GM04504 (cell line): ENCODE measurements at places on chromosomes 13 and 19.

DNA sequence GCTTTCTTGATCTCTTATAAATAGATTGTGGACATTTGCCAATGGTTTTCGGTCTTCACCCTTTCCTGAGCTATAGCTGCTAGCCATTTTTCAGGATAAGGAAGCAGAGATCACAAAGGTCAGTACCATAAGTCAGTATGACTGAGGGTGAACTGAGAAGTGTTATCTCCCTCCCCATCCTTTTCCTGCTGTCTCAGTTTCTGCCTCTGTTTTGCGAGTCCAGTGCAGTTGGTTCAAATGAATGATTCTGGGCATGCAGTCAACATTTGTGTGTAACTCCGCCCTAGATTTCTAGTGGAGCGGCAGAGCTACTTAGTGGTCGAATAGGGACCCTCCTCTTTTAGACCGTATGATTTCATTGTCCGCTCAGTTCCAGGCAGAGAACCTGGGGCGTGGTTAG lies 460.8 kb upstream of the ARGLU1 start:
- DNase-seq: no peak

DNA sequence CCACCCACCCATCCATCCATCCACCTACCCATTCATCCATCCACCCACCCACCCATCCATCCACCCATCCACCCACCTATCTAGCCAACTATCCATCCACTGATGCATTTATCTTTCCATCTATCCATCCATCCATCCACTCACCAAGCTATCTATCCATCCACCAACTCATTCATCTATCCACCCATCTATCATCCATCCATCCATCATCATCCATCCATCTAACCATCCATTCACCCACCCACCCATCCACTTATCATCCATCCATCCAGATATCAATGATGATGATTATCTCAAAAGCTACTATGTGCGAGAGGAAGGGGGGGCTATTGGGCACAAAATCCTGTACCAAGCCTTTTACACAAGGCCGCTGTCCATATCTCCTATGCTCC lies 5.5 kb downstream of the YIF1B start:
- no peak for DNase-seq

DNA sequence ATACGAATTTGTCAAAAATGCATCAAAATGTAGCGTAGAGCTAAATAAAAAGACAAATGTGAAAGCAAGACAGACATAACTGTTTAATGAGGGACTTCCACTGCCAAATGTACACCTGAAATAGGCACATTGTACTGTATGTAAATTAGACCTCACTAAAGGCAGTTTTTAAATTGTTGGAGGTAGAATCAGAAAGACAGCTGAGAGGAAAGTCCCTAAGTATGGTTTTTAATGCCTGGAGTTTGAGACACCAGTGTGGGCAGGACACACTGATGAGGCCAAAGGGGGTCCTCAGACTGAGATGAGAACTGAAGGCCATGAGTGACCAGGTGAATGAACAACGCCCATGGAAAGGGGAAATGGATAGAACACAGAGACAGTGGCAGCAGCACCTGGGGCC lies 22.9 kb downstream of the MED26 start:
- no peak for DNase-seq

GRCh38 chr13:62525652-62526051 lies 1110.0 kb upstream of the PCDH20 start:
- no peak for DNase-seq

- no peak for DNase-seq
Measured at GRCh38 chr13:30971575-30971974, 39.1 kb downstream of the TEX26 start.

DNA sequence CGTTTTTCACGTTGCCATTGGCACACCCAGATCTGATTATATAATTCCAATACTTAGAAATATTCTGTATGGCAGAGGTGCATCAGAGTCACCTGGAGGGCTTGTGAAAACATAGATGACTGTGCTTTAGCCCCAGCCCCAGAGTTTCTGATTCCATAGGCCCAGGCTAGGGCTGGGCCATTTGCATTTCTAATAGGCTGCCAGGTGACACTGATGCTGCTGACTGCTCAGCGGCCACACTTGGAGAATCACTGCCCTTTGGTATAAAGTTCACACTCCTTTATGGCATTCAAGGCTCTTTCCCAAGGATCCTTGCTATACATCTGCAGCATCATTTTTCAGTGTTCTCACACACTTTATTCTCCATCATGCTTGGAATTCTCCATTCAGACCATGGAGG lies 137.1 kb downstream of the AKAP11 start:
- no peak for DNase-seq

- no peak for DNase-seq
Measured at GRCh38 chr19:14113762-14114414, 3.7 kb downstream of the PRKACA start.

GRCh38 chr13:73138276-73138637 lies 79.5 kb downstream of the KLF5 start:
- DNase-seq: no peak

- no peak for DNase-seq
Measured at GRCh38 chr19:58332697-58333096, 5.9 kb downstream of the ZSCAN22 start.

DNA sequence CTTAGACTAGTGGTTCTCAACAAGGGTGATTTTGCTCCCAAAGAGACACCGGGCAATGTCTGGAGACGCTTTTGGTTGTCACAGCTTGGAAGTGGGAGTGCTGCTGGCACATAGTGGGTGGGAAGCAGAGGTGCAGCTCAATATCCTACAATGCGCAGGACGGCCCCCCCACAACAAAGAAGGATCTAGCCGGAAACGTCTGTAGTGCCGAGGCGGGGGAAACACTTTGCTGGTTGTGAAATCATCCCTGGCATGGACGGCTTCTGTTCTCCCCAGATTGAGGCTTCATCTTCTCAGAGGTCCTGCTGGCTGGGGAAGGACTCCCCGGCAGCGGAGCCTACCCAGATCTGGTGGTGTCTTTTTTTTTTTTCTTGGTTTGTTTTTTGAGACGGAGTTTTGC lies 13.4 kb upstream of the SYT5 start:
- DNase-seq: no peak

DNA sequence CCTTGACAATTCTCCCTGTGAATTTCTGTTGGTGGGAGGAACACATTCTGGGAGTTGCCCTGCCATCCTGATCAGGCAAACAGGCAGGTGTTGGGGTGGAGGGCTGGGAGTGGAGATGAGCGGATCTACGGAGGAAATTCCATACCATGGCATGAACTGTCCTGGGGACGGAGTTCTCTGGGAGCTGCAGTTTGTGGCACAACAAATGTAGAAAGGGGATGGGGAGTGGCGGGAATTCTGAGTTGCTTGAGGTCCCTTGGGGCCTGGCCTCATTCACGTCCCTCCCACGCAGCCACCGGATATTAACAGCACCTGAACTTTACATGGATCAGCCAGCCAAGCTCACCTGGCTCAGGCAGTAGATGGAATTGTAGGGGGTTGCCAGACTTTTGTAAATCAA lies 70.0 kb downstream of the CHST8 start:
- no peak for DNase-seq

DNA sequence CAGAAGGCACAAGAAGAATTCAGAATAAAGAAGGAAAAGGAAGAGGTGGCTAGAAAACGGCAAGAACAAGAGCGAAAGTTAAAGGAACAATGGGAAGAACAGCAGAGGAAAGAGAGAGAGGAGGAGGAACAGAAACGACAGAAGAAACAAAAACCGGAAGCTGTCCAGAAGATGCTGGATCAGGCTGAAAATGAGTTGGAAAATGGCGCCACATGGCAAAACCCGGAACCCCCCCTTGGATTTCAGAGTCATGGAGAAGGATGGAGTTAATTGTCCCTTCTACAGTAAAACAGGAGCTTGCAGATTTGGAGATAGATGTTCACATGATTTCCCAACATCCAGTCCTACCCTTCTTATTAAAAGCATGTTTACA lies 6.7 kb downstream of the CD209 start:
- DNase-seq: no peak

DNA sequence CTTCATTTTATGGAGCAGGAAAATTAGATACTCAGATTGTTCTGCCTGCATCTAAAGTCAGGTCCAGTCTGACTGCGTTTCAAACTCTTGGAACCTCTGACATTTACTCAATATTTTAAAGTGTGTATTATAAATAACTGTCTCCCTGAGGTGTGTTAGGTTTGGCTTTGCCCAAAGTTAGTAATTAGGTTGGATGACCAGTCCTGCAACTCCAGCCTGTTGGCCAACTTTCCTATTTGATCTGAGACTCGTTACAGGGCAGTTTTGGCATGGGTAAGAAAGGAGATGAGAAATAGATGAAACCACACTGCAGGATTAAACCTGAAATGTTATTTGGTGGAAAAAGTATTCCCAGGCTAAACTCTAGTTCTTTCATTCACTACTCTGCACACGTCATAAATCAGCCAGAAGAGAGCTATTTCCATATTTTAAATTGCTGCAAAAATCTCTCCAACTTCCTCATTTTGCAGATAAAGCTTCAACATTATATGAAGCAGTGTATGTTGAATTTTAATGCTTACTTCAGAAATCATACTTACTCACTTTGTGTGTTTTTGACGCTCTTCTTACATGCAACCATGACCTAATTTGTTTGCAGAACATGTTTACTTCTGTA lies 357.1 kb downstream of the DCT start:
- no peak for DNase-seq

DNA sequence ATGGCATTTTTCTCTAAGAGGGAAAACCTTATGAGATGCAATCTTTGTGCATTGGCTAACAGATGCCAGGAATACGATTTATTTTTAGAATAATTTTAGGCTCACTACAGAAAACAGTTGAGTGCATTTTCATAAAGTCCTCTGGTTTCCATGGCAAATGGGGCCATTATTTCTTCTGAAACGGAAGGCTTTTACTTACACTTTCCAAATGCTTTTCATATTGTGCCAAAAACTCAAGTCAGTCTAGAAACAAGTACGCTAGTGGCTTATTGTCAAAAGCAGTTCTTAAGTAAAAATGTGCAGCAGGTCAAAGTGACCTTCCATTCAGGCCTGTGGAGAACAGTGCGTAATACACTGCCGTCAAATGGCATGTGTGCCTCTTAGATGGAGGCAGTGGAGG lies 628.7 kb downstream of the EFNB2 start:
- DNase-seq: no peak

DNA sequence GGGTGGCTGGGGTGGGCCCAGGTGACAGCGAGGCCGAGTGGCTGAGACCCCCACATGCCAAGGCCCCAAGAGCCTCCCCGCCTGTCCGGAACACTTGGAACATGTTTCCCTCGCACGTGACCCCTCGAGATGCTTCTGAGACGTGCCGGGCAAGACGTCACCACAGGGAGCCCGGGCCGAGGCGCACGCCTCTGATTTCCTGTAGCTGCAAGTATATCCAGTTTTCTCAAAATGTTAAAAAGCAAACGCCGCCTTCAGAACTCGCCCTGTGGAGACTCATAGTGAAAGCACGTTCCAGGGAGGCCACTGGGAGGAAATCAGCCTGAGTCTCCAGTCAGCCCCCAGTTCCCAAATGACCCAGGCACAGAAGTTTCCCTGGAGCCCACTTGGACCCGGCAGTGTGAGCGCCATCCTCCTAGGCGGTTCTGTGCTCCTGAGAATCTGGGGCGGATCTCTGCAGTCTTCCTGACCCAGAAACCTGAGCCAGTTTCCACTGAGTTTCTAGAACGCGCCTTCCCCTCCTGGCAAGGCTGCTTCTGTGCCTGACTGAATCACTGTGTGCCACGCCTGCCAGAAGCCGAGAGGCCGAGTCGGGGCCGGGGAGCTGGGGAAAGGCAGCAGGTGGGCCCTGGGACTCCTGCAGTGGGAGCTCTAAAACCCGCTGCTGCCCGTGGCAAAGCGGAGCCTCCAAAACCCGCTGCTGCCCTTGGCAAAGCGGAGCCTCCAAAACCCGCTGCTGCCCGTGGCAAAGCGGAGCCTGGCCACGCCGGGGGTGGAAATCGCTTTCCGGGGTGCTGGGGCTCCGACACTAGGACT lies 179.3 kb downstream of the KDM4B start:
- DNase-seq: peak; percentile 60

GRCh38 chr13:113584870-113585671 lies 518 bp downstream of the TFDP1 start:
- no peak for DNase-seq

DNA sequence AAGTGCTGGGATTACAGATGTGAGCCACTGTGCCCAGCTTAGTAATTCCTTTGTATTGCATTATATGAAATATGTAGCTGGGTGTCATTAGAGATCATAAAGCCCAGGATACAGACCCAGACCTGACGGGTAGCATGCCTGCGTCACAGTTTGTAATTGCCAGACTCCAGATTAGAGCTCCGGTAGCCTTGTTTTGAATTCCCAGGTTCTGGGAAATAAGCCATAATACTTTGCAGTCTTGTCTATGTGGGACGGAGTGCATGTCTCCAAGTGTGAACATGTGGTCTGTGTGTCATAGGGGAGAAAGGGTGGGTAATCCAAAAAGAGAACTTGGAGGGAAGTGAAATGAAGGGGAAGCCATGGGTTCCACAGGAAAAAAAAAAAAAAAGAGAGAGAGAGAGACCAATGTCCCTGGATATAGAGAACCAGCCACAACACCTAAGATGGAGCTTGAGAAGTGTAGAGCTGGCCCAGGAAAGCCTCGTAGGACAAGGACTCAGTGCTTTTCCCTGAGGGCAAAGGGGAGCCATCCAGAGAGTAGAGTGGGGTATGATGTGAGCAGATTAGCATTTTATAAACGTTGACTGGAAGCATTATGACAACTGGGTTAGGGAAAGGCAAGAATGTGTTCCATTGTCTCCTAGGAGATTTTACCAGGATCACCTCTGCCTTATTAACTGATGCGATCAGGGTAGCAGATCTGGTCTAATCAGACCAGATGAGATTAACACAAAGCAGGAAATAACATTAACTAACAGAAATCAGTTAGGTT lies 2.6 kb downstream of the ZSCAN4 start:
- no peak for DNase-seq

GRCh38 chr13:51628059-51628852 lies 44.0 kb downstream of the WDFY2 start:
- no peak for DNase-seq

DNA sequence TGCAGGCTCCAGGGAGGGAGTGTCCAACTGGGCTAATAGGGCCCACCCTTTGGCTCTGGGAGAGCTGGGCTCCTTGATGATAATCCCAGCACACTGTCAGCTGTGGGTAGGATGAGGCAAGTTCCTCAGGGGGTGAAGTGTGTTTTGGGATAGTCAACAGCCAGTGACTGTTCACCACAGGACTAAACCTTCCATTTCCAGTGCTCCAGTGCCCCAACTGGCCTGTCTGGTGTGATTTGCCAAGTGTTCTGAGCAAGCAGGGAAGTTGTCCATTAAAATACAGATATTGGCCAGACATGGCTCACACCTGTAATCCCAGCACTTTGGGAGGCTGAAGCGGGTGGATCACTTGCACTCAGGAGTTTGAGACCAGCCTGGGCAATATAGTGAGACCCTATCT lies 150.9 kb downstream of the TM9SF2 start:
- DNase-seq: no peak

GRCh38 chr13:87684850-87685742 lies 13.9 kb downstream of the SLITRK5 start:
- DNase-seq: no peak

- no peak for DNase-seq
Measured at GRCh38 chr13:102328909-102329308, 72.9 kb downstream of the FGF14 start.
